ENCODE measurements at places on chromosomes 12 and 14.

DNA sequence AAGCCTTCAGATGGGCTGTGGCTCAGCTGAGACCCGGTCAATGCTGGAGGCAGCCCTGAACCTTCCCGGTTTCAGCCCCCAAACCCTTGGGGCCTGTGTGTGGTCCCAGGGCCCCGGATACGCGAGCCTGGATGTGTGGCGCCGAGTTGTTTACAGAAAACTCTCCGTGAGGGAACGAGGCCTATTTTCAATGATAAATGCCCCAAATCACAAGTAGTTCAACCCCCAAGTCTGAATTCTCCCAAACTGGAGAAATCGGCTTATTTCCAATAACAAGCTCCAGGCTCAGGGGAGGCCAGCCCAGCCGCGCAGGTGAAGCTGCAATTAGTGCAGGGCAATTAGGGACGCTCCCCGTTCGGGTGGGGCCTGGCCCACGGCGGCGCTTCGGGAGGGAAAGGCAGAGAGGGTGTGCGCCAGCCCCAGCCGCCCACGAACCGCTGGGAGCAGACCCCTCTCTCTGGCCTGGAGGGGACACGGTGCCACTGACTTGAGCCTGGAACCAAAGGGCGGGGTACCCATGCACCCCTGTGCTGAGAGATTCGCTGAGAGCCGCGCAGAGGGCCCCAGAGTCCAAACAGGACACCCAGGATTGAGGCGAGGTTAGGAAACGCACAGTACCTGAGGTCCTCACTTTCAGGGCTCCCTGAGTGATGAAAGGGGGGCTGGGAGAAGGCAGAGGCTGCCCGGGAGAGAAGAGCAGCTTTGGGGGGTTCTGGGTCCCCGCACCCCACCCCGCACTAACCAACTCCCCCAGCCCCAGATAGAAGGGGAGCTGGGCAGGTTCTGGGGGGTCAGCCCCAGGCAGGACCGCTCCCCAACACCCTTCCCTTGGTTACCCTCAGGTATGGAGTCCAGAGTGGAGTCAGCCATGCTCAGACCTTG lies 14.2 kb upstream of the ANKRD9 start:
- DNase-seq: no peak

DNA sequence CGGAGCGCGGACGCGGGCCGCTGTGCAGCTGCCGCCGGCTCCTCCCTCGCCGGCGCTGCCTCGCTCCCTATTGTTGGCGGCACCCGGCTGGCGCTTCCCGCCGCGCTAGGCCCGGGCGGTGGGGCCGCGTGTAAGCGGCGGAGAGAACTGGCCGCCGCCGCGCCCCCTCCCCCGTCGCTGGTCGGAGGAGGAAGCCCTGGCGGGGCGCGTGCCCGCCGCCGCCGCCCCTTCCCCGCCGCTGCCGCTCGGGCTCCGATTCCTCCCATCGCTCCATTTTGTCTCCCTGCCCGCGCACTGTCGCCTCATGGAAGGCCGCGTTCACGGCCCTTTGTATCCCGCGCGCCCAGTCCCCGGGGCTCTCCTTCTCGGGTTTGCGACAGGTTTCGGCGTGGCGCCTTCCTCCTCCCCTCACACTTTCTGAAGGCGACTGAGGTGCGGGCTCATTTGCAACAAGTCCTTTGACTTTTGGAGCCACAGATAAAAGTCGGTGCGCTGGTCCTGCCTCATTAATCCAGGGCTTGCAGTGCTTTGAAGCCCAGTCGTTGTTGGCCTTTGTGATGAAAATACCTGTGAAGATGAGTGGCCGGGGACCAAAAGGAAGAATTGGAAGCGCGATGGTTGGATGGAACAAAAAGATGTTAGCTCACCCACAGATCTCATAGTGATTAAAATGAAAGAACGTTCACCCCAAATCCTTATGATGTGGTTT lies 707 bp downstream of the CPSF6 start:
- no peak for DNase-seq

- no peak for DNase-seq
These were observed 7.0 kb downstream of the CHGA start for GRCh38 chr14:92929689-92930608.

- no peak for DNase-seq
These were observed 58.8 kb upstream of the FOXG1 start for GRCh38 chr14:28707814-28708213.

DNA sequence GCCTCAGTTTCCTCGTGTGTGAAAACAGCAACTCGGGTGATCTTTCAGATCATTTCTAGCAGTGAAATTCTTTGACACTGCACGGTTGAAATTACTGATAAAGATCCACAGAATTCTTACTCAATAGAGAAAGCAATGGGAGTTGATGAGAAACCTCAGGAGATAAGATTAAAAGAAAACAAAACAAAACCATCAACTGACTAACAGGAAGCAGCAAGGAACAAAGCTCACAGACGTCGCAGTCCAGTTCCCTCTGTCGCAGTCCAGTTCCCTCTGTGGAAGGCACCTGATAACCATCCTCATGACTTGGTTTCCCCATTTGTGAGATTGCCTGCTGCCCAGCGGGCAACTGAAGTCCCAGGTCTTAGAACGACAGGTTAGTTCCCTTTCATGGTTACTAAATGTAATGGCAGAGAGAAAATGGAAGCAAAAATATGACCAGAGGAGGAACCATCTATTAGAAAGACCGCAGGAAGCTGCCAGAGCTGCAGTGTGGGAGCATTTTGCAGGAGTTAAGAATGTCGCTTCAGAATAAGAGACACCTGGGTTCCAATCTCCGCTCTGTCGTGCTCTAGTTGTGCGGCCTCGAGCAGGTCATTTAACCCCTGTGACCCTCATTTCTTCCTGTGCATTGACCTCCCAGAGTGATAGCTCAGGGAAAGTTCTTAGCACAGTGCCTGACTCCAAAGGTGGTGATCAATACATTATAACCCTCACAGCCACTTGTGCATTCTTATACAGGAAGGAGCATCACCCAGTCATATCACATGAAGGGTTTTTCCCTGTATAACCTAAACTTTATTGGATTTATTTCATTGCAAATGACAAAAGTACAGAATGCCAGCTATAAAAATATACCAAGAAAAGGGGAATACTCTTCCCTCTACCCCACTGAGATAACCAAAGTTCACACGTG lies 5.1 kb upstream of the MED13L start:
- no peak for DNase-seq

DNA sequence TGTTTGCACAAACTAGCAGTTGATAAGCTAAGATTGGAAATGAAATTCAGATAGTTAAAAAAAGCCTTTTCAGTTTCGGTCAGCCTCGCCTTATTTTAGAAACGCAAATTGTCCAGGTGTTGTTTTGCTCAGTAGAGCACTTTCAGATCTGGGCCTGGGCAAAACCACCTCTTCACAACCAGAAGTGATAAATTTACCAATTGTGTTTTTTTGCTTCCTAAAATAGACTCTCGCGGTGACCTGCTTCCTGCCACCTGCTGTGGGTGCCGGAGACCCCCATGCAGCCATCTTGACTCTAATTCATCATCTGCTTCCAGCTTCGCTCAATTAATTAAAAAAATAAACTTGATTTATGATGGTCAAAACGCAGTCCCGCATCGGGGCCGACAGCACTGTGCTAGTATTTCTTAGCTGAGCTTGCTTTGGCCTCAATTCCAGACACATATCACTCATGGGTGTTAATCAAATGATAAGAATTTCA lies 335.6 kb downstream of the TMEM121 start:
- DNase-seq: no peak

DNA sequence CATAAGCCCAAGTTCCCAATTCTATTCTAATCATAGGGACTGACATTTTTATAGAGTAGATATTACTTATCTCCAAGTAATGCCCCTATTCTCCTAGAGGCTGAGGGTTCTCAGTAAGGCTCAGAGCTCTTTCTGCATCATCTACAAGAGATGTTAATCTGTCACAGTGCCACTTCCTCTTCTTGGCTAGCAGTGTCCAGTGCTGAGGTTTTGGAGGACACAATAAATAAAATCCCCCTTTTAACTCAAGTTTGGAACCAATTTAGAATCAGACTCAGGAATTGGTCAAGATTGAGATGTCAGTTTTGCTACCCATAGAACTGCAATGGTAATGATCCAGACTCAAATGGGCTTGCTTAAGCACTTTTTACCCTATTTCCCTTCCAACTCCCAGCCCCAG lies 154.1 kb upstream of the ARID2 start:
- DNase-seq: no peak

DNA sequence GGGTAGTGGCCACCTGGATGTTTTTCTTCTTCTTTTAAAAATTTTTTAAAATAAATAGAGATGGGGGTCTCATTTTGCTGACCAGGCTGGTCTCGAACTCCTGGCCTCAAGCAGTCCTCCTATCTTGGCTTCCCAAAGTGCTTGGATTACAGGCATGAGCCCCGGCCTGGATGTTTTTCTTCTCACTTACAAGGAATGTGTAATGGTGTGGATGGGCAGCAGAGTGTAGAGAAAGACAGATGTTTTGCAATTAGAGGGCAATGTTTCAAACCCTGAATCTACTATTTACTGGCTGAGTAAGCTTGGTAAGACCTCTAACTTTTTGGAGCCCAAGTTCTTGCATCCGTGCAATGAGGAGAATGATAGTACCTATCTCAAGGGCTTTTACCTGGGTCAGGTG lies 48.1 kb downstream of the ADCK1 start:
- no peak for DNase-seq

- no peak for DNase-seq
These were observed 31.3 kb upstream of the BCAT1 start for GRCh38 chr12:24979976-24980730.

DNA sequence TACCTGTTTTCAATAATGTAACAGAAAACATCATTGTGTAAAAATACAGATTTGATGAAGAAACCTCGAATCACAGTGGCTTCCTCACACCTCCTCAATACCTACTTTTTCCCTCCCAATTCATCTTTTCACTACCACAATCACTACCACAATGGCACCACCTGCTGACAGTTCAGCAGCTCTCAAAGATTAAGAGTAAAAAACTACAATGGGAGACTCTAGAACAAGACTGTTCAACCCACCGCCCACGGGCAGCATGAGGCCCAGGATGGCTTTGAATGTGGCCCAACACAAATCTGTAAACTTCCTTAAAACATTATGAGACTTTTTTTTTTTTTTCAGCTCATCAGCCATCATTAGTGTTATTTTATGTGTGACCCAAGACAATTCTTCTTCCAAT lies 15.2 kb downstream of the MED6 start:
- no peak for DNase-seq

- DNase-seq: no peak
These were observed 202.5 kb downstream of the KLHL28 start for GRCh38 chr14:44759277-44759676.

DNA sequence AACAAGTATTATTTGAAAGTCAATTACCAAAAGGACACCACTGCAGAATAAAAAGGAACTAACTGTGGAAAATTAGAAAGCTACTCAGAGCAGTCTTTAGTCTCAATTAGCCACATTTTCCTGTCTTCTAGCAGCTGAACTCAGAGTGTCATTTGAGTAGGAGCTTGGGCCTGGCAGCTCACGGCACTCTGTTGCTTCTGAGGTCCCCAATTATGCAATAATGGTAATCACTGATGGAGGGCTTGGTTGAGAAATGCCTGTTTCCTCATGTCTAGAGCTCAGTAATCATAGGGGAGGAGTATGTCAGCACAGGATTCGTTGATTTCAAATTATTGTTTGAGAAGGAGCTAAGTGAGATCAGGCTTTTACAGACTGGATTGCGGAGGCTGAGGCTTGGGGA lies 108.6 kb downstream of the VRK1 start:
- no peak for DNase-seq

GRCh38 chr12:3732901-3733300 lies 20.0 kb downstream of the CRACR2A start:
- no peak for DNase-seq

GRCh38 chr14:73887318-73887616 lies 608 bp downstream of the ZNF410 start:
- no peak for DNase-seq

DNA sequence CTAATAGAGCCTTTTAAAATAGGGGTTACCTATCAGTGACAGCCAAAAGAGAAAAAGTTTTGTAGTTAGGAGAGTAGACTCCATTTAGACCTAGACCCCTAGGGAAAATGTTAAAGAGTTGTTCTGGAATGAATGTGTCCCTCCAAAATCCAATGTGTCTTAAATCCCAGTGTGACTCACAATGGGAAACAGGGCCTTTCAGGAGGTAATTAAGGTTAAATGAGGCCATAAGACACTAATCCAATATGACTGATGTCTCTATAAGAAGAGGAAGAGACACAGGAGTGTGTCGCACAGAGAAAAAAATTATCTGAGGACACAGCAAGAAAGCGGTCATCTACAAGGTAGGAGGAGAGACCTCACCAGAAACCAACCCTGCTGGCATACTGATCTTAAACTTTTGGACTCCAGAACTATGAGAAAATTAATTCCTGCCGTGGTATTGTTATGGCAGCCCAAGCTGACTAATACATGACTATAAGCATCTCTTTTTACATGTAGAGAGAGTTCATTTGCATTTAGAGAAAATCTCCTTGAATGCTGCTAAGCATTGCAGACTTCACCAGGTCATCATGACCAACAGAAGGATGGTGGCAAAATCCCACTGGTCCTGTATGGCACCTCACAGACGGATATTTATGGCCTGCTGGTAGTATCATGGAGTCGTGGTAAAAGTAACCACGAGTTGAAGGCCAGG lies 259.6 kb upstream of the TMTC1 start:
- no peak for DNase-seq
